Kidney epithelial cell (primary cell): ENCODE measurements at places on chromosomes 7 and 10.

GRCh38 chr10:102159831-102160230 is 7.6 kb downstream of the NOLC1 start:
- DNase-seq: no peak

- DNase-seq: no peak
Measured at GRCh38 chr10:8238986-8239385, 184.5 kb downstream of the GATA3 start.

DNA sequence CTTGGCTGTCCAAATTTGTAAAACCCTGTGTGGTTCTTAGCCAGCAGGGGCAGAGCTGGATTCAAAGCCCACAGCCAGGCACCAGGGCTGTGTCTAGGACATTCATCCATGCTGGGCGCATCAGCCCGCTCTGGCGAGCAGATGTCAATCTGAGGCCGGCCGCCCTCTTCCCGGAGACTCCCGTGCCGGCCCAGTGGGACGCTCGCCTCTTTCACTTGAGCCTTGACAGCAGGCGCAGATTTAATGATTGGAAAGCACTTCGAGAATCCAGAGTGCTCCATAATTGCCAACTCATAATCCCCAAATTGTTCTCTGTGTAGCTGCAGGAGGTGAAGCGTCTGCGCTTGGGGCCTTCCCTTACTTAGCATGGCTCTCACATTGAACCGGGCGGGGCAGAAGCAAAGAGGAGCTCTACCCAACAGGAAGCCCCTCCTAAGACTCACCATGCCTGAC is 36.7 kb downstream of the SLIT1 start:
- DNase-seq: no peak

DNA sequence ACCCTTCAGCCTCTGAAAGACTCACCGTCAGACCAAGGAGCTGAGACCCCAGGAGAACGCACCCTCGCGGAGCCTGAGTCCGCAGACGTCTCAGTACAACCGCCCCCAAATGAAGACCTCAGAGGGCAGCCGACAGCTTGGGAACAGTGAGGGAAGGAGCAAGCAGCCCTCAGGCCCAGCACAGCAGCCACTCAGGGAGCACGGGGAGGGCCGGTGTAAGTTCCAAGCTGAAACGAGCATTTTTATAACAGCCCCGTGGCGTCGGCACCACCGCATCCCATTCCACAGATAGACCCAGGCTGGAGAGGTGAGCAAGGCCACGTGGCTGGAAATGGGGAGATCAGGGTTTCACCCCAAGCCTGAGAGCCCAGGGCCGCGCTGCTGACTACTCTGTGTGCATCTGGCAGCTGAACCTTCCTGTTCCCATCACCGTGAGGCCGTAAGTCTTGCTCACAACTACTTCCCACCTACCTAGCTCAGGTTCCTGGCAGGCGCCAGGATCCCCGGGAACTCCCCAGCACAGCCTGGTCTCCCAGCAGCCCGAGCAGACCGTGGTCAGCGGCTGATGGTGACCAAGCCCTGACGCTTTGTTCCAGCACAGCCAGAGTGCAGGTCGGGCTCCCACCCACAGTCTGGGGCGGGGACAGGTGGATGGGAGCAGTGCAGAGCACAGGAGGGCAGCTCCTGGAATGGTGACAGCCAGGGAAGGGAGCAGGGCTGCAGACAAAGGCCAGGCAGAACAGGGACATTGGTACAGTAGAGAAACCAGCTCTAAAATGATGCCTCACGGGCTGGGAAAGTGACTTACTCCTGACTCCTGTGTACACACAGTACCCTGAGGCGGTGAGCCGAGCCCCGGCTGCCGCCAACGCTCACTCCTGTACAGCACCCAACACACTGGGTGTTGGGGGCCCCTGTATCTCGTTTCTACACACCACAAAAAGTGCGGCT is 6.1 kb upstream of the NOM1 start:
- no peak for DNase-seq

DNA sequence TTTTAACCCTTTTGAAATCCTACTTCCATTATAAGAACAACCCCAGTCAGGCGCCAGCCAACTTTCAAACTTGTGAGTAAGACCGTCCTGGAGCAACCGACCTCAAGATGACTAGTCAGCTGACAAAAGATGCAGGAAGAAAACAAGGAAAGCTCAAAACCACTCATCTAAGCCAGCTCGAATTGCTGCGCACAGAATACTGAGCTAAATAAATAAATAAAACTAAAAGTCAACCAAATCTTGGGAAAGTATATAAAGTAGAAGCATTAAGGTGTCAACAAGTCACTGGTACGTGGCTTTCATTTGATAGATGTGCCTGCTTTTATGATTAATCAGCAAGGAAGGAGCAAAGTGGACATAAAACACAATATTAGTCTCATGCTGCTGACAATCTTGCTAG is 1269.8 kb downstream of the XPNPEP1 start:
- no peak for DNase-seq
